Gastrocnemius medialis (tissue), 4 donors: ENCODE measurements at places on chromosomes 12 and 14.

GRCh38 chr14:70043001-70043400, 145.8 kb downstream of the SLC8A3 start:
- no peak for DNase-seq

- no peak for DNase-seq
These were observed 18.1 kb downstream of the CDKN1B start for GRCh38 chr12:12735301-12735700.

GRCh38 chr12:91677556-91677955, 468.1 kb downstream of the BTG1 start:
- no peak for DNase-seq

GRCh38 chr12:113116875-113117274, 18.7 kb downstream of the RASAL1 start:
- DNase-seq = no peak

- DNase-seq = no peak
These were observed 1012.0 kb downstream of the FLRT2 start for GRCh38 chr14:86541972-86542371.

- no peak for DNase-seq
These were observed 23.7 kb upstream of the UBC start for GRCh38 chr12:124938108-124938507.

GRCh38 chr12:120614848-120615247, 25.6 kb upstream of the CABP1 start:
- no peak for DNase-seq

DNA sequence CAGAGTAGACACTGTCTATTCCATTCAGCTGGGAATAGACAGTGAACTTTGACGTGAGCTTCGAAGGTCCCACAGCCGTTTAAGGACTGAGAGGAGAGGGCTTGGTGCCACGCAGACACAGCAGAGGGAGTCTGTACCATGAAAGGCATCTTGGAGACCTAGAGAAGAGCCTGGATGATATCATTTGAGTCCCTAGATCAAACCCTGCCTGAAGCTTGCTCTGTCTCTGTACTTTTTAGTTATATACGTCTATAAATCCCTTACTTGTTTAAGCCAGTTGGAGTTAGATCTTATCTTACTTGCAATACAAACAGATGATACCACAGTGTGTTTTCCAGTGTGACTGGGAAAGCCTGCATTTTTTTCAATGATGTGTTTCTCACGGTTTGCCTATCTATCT, 128.9 kb upstream of the RTL1 start:
- no peak for DNase-seq
